ENCODE measurements at places on chromosomes 4 and X.

- DNase-seq: no peak
Measured at GRCh38 chrX:13059637-13060499, 15.4 kb upstream of the FAM9C start.

- no peak for DNase-seq
Measured at GRCh38 chrX:132716006-132716405, 227.2 kb upstream of the MBNL3 start.

- DNase-seq: no peak
Measured at GRCh38 chr4:85681221-85681657, 206.3 kb downstream of the ARHGAP24 start.

DNA sequence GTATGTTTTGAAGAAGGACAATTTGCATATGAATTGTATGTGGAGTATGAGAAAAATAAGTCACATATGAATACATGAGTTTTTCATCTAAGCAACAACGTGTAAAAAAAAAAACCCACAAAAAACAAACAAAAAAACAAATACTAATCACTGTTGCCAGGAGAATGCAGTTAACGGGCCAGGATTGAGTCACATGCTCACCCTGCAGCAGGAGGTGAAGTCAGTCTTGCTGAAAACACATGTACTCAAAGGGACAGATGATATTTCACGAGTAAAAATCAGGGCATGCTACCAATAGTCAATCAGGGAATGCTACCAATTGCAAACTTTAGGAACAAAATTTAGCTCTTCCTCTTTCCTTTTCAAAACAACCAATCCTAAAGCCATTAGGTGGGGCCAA is 10.4 kb upstream of the DCLK2 start:
- no peak for DNase-seq

- no peak for DNase-seq
Measured at GRCh38 chr4:156815717-156816359, 155.8 kb downstream of the PDGFC start.

GRCh38 chr4:70530997-70531396 is 12.6 kb downstream of the AMTN start:
- no peak for DNase-seq

DNA sequence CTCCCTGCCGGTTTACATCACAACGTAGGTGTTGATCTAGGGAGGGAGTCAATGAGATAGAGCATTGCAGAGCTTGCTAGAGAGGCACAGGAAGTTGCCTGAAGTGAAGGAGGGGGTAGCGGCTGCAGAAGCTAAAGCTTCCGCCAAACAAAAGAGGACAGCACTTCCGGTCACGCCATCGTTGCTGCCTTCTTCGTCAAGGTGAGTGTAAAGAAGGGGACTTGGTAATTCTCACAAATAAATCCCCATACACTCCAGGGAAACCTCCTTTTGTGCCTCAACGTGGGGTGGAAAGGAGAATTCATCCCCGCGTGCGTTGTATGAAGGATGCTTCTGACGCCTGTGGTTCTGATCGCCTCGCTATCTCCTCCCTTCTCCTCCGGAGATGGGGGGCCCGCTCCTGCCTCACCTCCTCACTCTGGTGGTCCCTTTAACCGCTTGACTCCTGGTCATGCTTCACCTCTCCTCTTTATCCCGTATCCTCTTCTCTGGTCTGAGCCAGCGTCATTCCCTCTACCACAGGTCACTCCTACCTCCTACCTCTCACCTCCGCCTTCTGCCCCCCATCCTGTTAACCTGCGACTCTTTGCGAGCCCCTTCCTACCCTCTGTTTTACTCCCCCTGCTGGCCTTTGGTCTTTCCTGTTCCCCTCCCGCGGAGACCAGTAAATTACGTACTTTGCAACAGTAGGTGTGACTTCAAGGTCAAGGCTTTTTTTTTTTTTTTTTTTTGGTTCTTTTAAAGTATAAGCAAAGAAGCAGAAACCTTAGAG is 59.9 kb downstream of the GSPT2 start:
- peak; percentile 80 for DNase-seq

GRCh38 chrX:149032449-149032848 is 472.7 kb downstream of the IDS start:
- DNase-seq: no peak

DNA sequence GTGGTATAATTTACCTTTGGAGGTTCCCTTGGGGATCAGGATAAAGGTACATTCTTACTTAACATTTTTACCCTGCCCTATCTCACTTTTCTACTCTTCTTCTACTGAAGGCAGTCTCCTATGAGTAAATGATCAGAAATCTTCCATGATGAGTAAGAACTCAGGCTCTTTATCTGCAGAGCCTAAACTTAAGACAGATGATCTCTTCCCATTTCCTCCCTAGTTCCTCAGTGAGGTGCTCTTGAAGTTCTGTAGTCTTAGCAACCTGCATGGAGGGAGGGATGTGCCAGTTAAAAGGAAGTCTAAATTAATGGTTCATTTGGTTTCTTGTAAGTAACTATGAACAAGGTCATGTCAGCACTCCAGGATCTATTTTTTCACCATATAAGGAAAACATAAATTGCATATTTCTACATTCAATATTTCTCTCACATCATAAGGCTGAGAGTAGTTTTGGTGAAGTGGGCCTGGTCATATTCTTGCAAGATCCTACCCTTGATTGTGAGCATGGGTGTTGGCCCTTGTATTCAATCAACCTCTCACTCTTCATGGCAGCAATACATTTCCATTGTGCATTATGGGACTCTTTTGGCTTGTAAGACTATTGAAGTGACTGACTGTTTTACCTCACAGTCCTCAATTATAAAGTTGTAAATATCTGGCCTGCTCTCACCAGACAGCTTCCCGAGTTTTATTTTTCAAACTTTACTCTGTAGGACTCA is 295.5 kb downstream of the SLC7A11 start:
- no peak for DNase-seq

GRCh38 chrX:85928606-85929005 is 118.8 kb downstream of the CHM start:
- DNase-seq: peak; percentile 24

DNA sequence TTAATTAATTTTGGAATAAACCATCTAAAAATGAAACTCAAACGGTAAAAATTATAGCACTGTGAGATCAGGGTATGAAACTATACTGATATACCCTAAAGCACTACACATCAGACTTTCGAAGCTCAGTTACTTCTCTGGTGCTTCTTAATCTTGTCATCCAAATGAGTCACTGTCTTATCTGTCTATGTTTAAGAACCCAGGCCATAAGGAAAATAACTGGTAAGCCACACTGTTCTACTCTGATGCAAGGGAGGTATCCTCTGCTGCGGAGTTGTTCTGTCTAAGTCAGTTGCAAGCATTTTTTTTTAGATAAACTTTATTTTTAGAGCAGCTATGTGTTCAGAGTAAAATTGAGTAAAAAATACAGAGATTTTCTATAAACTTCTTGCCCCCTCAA is 830.8 kb upstream of the POU3F4 start:
- DNase-seq: no peak

DNA sequence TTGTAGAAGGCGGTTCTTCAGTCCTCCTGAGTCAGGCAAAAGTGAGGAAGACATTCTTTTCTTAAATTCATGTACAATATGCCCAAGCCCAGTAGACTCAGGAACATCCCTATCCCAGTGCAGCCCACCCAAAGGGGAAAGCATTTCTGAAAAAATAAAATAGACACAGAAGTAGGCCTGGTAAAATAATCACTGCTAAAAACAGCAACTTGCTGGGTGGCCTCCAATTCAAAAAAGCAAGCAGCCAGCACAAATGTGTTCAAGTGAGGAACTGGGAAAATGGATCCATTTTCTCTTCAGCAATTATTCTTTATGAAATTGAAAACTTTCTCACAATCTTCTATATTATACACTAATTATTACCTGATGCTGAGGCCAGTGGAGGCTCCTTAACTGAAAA is 165.4 kb downstream of the PCDH19 start:
- DNase-seq: no peak

- no peak for DNase-seq
Measured at GRCh38 chrX:50747471-50747900, 66.5 kb downstream of the SHROOM4 start.

- no peak for DNase-seq
Measured at GRCh38 chr4:6869944-6870343, 39.7 kb upstream of the TBC1D14 start.

DNA sequence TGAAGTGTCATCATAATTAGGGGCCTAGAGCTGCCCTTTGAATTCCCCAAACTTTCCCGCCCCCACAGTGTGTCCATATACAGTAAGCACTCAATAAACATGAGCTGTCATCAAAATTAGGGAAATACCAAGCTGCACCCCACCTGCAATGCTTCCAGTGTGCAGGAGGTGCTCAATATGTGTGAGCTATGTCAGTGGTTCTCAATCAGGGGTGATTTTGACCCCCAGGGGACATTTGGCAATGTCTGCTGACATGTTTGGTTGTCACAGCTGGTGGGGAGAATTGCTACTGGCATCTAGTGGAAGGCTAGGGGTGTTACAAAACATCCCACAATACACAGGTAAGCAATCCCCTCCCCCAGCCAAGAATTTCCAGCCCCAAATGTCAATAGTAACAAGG is 748 bp downstream of the CFP start:
- peak; percentile 29 for DNase-seq

- DNase-seq: no peak
Measured at GRCh38 chrX:16164748-16165147, 2.5 kb upstream of the MAGEB17 start.

DNA sequence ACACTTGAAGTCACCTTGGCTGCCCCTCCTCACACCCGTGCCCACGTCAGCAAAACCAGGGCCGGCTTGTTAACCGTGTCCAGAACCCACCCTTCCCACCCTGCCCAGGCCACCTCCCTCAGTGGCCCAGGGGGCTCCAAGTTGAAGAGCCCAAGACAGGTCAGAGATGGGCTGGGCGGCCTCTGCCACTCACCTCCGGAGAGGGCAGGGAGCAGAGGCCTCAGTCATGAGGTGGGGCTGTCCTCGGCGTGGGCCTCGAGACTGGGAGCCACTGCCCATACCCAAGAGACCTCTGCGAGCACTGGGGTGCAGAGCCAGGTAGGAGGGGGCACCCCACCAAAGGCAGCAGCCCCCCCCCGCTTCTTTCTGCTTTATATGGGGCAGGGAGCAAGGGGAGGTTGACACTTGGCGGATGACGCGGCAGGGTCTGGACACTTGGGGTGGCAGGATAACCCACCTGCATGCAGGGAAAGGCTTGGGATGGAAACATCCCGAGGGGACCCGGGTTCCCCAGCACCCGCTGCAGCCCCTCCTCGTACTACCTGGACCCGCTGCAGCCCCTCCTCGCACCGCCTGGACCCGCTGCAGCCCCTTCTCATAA is 38.0 kb upstream of the SPON2 start:
- DNase-seq: no peak

DNA sequence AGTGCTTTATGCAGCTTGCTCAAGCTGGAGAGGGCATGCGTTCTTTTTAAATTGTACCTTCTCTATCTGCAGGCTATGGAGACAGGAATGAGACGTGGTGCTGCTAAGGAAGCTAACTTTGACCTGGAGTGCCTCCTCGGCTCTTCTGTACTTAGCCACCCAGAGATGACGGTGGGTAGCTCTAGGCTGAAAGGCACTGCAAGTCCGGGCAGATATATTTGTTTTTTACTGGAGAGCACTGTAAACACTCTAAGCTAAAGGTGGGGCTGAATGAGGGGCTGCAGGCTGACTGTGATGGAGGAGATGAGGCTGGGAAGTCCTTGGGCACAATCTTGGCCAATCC is 12.1 kb downstream of the ELF4 start:
- no peak for DNase-seq

DNA sequence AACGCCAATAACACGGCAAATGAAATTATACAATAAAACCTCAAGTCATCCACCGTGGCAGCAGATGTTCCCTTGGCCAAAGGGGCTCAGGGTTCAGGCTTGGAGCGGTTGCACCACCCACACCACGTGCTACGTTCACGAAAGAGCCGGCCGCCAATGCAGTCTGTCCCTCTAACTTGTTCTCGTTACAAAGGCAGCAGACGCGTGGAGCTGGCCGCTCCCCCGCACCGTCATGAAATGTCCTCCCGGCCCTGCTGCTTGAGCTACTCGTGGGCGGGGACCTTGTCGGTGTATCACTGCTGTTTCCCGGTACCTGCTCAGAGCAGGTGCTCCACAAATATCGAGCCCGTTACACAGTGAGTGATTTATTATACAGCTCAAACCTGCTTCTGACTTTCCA is 36.4 kb upstream of the MAN2B2 start:
- peak; percentile 51 for DNase-seq

GRCh38 chrX:120559804-120560203 is 958 bp downstream of the CUL4B start:
- DNase-seq: peak; percentile 21

DNA sequence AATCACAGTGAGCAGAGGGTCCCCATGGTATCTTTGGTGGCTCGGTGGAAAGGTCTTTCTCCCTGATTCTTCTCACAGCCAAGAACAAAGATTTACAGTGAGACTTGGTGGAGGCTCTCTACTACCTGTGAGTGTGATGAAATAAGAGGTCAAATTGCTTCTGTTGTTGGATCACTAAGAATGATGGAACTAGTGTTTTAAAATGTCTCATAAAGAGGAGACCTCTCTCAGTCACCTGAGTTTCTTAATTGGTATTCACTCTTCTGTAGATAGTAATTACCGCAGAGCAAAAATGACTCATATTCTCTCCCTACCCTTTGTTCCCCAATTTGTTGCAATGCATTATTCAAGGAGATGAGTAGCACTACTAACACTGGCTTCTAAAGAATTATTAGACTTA is 100.9 kb upstream of the TBC1D9 start:
- no peak for DNase-seq

DNA sequence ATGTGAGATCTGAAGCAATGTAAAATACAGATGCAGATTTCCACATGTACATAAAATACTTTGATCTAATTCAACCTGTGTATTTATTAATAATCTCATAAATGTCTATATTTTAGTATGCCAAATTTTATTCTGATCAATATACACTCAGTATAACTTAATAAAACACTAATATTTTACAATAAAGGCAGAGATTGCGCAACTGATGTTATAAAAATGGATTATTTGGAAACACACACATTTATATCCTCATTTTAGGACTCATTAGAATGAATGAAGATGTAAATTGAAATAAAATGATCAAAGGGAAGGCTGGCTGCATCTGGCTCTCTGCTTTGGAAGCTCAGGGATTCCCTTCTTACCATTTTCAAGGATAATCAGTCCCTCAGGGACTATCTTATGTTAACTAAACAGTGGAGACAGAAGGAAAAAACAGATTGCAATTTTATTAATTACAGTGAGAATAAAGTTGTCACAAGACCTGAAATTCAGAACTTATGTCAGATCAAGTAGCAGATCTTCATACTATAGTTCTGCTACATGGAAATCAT is 900.9 kb upstream of the EPHA5 start:
- DNase-seq: no peak

DNA sequence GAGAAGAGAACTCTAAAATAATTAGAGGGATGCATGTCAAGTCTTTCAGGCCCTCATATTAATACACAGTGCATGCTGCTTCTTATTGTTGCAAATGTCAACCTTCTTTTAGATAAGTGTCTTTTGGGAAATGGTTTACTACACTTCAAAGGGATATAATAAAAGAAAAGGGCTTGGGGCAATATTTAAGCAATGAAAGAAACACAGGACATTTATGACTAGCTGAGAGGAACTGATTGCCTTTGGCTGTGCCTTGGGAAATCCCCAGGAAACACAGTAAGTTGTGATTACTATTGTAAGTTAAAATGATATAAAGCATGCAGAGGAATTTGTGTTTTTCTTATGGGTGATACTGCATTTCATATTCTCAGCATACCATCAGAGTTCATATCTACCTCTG is 1036.2 kb upstream of the GRID2 start:
- DNase-seq: peak; percentile 18

GRCh38 chr4:40721730-40722171 is 28.0 kb upstream of the NSUN7 start:
- DNase-seq: no peak
